ENCODE measurements at places on chromosomes 5 and 9.
A peak's percentile ranks its signal among the peaks of the same experiment; 100 is the strongest.

GRCh38 chr9:131609099-131609830, 63.9 kb downstream of the PRRT1B start:
- DNase-seq: peak; percentile 70

DNA sequence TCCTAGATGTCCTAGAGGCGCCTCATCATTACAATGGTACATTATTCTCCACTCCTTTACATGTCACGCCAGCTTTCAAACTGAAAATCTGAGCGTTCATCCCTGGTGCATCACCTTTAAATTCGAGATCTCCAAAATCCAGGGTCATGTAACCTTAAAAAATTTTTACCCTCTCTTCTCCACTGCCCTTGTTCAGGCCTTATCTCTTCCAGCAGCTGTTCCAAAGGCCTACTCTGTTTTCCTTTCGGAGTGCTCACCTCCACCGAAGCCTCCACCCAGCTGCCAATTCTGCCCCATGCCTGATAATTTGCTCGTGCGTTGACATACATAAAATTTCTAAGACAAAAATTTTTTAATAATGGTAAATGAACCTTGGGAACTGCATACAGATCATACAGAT, 950 bp upstream of the MSH3 start:
- DNase-seq: no peak

- DNase-seq: no peak
These were observed 160.2 kb upstream of the TBCA start for GRCh38 chr5:77936365-77936693.

DNA sequence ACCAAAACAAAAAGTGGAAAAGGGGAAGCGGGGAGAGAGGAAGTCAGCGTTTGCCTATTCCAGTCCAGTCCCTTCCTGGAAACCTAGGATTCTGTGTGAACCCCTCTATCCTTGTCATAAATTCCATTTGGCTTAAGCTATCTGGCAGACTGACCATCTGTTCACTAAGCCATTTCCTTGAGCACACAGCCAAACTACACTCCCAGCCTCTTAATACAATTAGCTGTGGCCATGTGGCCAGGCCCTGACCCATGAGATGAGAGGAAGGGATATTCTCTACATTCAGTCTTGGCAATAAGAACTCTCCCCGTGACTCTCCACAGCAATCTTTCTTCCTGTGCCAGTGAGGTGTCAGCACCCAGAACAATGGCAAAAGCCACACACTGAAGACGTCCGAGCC, 424.8 kb downstream of the TLE1 start:
- peak; percentile 28 for DNase-seq

DNA sequence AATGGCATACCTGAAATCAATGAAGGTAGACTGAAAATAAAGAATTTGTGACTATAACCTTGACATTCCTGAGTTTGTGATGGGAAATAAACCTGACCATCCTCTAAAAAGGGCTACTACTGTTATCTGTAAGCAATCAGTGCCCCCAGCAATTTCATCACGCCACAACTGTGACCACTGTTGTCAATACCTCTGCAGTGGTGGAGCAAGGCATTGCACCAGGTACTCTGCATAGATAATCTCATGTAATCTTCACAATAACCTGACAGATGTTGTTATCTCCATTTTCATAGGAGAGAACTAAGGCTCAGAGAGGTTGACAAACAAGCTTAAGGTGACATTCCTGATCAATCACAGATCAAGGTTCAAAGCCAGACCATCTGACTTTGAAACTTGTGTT, 38.5 kb upstream of the FRRS1L start:
- no peak for DNase-seq
